ENCODE measurements at places on chromosomes 12 and 14. TPM values are rescaled to one million over a fixed set of nuclear protein-coding genes. Genes with fewer than 3 reads are reported as not detected.
A peak's percentile ranks its signal among the peaks of the same experiment; 100 is the strongest.

The TC2N gene
- total RNA-seq, result 12.4 TPM

The KRT72 gene
- not detected for total RNA-seq

The TRMT5 gene
- total RNA-seq, result 8.9 TPM

The SERPINA9 gene
- not detected for total RNA-seq

The NRXN3 gene
- total RNA-seq, result 0.81 TPM

The ANKS1B gene
- total RNA-seq, result 1.3 TPM

The NUAK1 gene
- 38.5 TPM for total RNA-seq

The DLST gene
- total RNA-seq, result 225 TPM

The SERPINA12 gene
- not detected for total RNA-seq

The ADAMTS20 gene
- total RNA-seq, result not detected

The RAB5B gene
- total RNA-seq, result 131 TPM

DNA sequence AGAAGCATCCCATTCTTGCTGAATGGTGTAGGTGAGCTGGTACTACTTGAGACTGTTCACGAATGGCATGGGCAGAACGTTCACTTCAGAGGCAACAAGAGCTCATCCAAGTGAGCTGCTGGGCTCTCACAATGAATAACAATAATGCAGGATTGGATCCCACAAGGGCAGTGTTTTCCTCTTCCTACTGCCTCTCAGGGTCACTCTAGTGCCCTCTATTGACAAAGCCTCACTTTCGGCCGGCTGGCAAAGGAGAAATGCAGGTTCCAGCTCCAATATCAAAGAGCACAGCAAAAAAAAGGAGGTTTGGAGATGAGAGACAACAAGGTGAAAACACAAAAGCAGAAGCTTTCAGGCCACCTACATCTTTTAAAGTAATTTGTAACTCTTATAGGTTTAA, 74.6 kb upstream of the MYF6 start:
- no peaks in the 10 kb centered on the region for H3K27me3 ChIP-seq
- H3K36me3 ChIP-seq, result no peaks in the 10 kb centered on the region
- no peaks in the 10 kb centered on the region for H3K4me1 ChIP-seq
- no peak for DNase-seq

DNA sequence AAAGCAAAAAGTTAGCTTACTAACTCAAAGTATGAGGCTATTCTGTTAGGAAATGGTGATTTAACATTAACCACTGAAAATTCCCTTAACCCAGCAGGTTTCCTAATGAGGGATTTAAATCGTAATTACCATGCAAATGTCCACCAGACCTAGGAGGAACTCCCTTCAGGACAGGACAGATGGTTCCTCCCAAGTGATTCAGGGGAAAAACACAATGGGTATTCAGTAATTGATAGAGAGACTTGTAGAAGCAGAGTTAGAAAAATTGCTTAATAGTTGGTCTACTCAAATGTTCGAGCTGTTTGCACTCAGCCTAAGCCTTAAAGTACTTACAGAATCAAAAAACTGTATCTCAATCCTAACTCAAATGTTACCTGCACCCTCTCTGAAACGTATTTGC, 21.6 kb downstream of the RERGL start:
- no peak overlapping the region for H3K4me3 ChIP-seq
- no peaks in the 10 kb centered on the region for H3K4me1 ChIP-seq
- no peak overlapping the region for H3K27ac ChIP-seq
- no peaks in the 10 kb centered on the region for H3K36me3 ChIP-seq
- no peaks in the 10 kb centered on the region for H3K27me3 ChIP-seq
- DNase-seq, result no peak

- H3K27ac ChIP-seq, result no peak overlapping the region
- no peaks in the 10 kb centered on the region for H3K36me3 ChIP-seq
- H3K4me1 ChIP-seq, result peaks cover 3% of the 10 kb centered on the region
- no peak for DNase-seq
- no peaks in the 10 kb centered on the region for H3K27me3 ChIP-seq
These were observed 38.7 kb upstream of the SGPP1 start for GRCh38 chr14:63766611-63767010.

- no peak for DNase-seq
- no peaks in the 10 kb centered on the region for H3K4me1 ChIP-seq
- no peak overlapping the region for H3K4me3 ChIP-seq
- no peak overlapping the region for H3K27ac ChIP-seq
- H3K27me3 ChIP-seq, result no peaks in the 10 kb centered on the region
These were observed 64.9 kb downstream of the LLPH start for GRCh38 chr12:66065641-66066136.

DNA sequence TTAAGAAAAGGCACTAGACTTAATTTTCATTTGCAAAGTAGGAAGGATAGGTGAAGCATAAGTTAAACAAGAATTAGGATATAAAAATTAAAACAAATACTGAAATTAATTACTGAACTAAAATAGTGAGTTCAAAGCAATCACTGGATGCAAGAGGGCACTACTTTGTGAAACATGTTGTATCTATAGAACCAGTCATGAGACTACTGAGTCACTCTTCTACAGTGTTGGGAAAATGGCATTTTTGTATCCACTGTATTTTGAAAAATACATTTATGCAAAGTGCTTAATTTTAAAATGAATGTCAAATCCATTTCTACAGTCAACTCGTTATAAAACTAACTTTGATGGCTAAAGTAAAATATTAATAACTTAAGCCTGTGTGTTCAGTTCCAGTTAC, 47.9 kb downstream of the SEL1L start:
- no peak overlapping the region for H3K27ac ChIP-seq
- no peak for DNase-seq
- no peaks in the 10 kb centered on the region for H3K36me3 ChIP-seq
- H3K4me1 ChIP-seq, result no peaks in the 10 kb centered on the region
- no peaks in the 10 kb centered on the region for H3K27me3 ChIP-seq
- no peak overlapping the region for H3K4me3 ChIP-seq

DNA sequence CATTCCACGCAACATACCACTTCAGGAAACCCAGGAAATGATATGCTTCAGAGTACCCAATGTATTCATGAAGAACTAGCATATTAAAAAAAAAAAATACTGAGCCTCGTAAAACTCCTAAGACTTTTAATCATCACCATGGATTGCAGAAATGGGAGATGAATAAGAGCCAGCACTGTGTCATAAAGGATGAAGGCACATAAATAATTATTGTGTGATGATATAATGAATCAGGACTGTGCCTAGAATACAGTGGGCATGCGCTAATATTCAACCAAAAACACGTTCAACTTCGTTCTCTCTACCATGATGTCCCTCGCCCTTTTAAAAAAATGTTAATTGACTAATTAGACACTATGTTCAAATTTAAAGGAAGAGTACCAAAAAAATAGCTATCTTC, 68.7 kb downstream of the CIT start:
- no peak overlapping the region for H3K27ac ChIP-seq
- no peak for DNase-seq
- no peaks in the 10 kb centered on the region for H3K36me3 ChIP-seq
- H3K4me1 ChIP-seq, result peaks cover 3% of the 10 kb centered on the region

DNA sequence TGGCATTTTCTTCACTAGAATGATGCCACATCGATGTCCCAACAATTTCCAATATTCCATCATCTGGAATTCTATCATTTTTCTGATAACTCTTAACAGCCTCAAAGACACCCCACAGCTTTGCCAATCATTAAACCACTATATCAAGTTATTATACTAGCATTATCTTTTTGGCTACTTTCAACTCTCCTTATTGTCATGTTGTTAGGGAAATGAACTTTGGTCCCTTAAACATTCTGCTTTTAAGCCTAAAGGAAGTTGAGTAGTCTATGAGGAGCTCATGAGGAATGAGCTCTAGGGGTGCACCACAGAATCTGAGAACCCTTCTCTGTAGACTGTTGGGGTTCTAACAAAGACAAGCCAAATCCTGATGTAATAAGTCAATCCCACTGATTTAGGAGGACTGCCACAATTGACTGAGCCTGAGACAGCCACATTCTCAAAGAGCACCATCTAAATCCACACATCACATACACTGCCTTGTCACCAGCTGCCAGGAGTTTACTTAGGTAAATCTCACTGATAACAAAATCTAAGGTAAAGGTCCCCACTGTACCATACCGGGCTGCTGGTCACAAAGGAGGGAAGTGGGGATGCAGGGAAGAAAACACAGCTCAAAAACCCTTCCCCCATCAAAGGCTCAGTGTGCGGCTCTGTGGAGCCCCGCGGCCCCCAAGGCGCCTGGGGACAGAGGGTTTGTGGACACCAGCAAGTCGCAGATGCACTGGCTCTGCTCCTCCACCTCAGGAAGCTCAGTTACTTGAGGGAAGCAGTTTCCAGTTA, 58.2 kb downstream of the SETD3 start:
- H3K4me3 ChIP-seq, result no peak overlapping the region
- H3K27ac ChIP-seq, result no peak overlapping the region
- H3K36me3 ChIP-seq, result peaks cover 51% of the 10 kb centered on the region

DNA sequence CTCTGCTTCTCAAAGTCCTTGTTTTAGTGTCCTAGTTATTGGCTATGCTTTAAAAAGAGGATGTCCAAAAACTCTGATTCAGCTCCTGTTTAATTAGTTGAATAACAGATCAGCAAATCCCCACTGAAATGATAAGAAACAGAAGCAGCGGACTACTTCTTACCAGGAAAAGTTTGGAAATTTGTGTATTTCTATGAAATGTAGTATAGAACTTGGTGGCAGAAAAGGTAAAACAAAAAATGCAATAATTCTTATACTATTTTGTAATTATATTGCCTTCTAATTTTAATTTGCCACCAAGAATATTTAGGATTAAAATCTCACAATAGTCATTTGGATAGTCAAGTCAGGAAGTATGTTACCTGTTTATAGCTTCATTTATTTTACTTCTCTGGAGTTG, at the start of gene OR2AP1:
Gene OR2AP1, plus strand, starts transcription at position 301 of the 400 bp plus-strand sequence. CDS start 1,947 bp downstream, outside the sequence.
- no peak within 1 kb of the TSS for H3K27ac ChIP-seq
- H3K4me1 ChIP-seq, result no peaks in the 10 kb centered on the region
- H3K36me3 ChIP-seq, result no peaks in the 10 kb centered on the region

GRCh38 chr12:49059299-49060171, 1.1 kb downstream of the KMT2D start:
- peaks cover 42% of the 10 kb centered on the region for H3K4me1 ChIP-seq
- H3K36me3 ChIP-seq, result no peaks in the 10 kb centered on the region
- no peak for DNase-seq
- H3K4me3 ChIP-seq, result peak overlapping the region; percentile 96

DNA sequence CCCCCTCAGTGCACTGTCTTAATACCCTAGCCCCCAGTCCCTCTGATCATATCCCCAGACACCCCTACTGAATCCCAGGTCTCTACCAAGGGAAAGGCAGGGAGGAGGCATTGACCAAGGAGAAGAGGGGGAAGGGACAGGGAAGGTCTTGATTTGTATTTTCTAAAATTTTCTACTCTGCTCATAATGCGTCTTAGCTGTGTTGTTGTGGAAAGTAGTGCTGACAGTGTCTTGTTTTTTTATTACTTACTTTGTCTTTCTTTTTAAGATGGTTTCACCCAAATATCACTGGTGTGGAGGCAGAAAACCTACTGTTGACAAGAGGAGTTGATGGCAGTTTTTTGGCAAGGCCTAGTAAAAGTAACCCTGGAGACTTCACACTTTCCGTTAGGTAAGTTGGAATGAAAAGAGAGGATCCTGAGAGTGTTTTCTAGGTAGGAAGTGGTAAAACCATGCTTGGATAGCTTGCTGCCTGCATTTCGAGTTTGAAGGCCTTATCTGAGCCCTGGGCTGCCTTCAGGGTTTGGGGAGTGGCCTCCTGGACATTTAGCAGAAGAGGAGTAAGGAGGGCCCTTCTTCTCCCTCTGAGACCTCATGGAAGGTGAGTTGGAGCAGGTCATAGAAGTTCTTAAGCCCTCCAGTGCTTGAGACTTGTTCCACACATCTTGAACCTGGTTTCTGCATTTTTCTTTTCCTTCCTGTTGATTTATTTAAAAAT, 27.4 kb downstream of the PTPN11 start:
- no peaks in the 10 kb centered on the region for H3K4me1 ChIP-seq
- no peak overlapping the region for H3K27ac ChIP-seq
- peaks cover 36% of the 10 kb centered on the region for H3K36me3 ChIP-seq
- no peak overlapping the region for H3K4me3 ChIP-seq
- no peaks in the 10 kb centered on the region for H3K27me3 ChIP-seq

GRCh38 chr12:47709237-47709636, 3.4 kb upstream of the RPAP3 start:
- H3K36me3 ChIP-seq, result no peaks in the 10 kb centered on the region
- H3K4me3 ChIP-seq, result no peak overlapping the region
- DNase-seq, result no peak
- H3K27me3 ChIP-seq, result no peaks in the 10 kb centered on the region
- peaks cover 3% of the 10 kb centered on the region for H3K4me1 ChIP-seq
- H3K27ac ChIP-seq, result no peak overlapping the region

DNA sequence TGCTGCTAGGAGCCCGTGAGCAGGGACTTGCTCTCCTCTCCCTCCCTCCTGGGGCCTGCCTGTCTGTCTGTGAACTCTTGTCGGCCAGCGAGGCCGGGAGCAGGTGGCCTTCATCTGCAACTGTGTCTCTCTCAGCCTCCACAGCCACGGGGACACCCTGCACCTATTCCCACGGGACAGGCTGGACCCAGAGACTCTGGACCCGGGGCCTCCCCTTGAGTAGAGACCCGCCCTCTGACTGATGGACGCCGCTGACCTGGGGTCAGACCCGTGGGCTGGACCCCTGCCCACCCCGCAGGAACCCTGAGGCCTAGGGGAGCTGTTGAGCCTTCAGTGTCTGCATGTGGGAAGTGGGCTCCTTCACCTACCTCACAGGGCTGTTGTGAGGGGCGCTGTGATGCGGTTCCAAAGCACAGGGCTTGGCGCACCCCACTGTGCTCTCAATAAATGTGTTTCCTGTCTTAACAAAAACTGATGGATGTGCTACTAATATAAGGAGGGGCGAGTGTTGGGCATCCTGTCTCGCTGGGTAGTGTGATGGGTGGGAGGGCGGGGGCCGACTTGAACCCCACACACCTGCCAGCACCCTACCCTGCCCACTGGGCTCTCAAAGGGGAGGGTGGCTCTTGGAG, 34.8 kb downstream of the MEG3 start:
- H3K27me3 ChIP-seq, result peaks cover 14% of the 10 kb centered on the region
- H3K36me3 ChIP-seq, result no peaks in the 10 kb centered on the region
- H3K27ac ChIP-seq, result no peak overlapping the region
- H3K4me3 ChIP-seq, result no peak overlapping the region

GRCh38 chr12:49953961-49954846, 3.7 kb downstream of the AQP2 start:
- H3K27ac ChIP-seq, result no peak overlapping the region
- DNase-seq, result no peak
- no peaks in the 10 kb centered on the region for H3K36me3 ChIP-seq
- H3K4me3 ChIP-seq, result no peak overlapping the region
- H3K4me1 ChIP-seq, result peaks cover 5% of the 10 kb centered on the region

- H3K4me1 ChIP-seq, result peaks cover 27% of the 10 kb centered on the region
- DNase-seq, result peak; percentile 18
- H3K4me3 ChIP-seq, result no peak overlapping the region
- no peaks in the 10 kb centered on the region for H3K27me3 ChIP-seq
- no peaks in the 10 kb centered on the region for H3K36me3 ChIP-seq
These were observed 41.1 kb downstream of the KICS2 start for GRCh38 chr12:64180951-64181350.

GRCh38 chr14:74348241-74348734, at the start of gene VRTN:
Gene VRTN, plus strand, starts transcription at chr14:74348471. Its CDS starts 8,313 bp downstream, at chr14:74356784.
- no peak within 1 kb of the TSS for H3K4me3 ChIP-seq
- DNase-seq, result no peak
- H3K27me3 ChIP-seq, result peaks cover 65% of the 10 kb centered on the region

All from heart right ventricle (tissue), 16 donors.